Cardiac septum (tissue), 1 donor: ENCODE measurements at places on chromosomes 7 and 10. TPM values are rescaled to one million over a fixed set of nuclear protein-coding genes. Genes with fewer than 3 reads are reported as not detected.

DNA sequence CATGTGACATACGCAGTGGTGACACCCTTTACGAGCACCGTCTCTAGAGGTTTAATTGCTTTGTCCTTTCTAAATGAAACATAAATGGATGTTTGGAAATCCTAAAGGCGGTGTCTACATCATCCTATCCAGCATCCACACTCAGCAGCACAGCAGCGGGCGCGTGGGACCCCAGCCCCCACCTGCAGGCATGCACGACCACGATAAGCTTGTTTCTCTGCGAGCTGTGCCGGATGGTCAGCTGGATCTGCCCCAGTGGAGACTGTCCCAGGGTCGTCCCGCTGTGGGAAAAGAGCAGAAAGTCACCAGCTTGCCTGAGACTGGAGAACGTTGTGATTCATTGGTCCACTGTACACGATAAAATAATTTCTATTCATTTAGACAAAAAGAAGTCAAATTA, 34.2 kb upstream of the NCAPG2 start:
- DNase-seq = no peak

CDK14 gene
- 25.7 TPM for total RNA-seq

ALOX5 gene
- total RNA-seq = 4.9 TPM

GRCh38 chr10:132210766-132211165, 24.0 kb downstream of the DPYSL4 start:
- no peak for DNase-seq

- DNase-seq = no peak
Measured at GRCh38 chr10:99930731-99931550, 78.8 kb downstream of the DNMBP start.

- DNase-seq = no peak
Measured at GRCh38 chr7:156604311-156604710, 36.3 kb upstream of the RNF32 start.

DNA sequence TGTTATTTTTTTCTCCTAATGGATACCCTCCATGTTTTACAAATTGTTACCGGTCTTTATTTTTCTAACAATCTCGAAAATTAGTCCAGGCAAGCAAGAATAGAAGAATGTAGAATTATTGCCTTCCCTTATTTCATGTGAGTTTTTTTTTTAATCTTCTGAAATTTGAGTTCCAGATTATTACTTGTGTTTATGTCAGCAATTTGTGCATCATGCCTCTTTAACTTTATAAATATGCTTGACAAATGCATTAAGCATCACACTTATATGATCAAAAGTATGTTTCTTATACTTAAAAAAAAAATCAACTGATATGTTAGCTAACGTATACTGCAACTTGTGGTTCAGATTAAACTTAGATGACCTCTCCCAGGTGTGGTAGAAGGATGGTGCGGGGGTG, 242.7 kb upstream of the VSTM2A start:
- no peak for DNase-seq

- no peak for DNase-seq
Measured at GRCh38 chr7:118029826-118030422, 154.0 kb upstream of the LSM8 start.

DNA sequence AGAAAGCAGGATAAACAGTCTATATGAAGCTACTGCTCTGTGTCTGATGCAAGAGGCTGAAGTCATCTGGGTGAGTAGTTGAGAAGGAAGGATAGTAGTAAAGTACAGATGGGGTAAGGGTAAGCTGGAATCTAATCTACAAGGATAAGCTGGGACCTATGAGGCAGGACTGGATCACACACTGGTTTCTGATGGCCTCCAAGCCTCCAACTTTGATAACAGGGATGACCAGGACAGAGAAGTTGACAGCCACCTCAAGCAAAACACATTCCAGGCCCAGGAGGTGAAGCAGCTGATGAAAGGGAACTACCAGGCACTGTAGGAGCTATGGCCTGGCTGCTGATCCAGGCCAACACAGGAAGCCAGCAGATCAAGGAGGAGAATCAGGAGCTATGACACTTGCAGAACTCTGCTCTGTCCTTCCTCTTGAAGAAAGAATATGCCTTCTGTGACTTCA, 278.1 kb upstream of the TMEM229A start:
- DNase-seq = no peak

GRCh38 chr7:75920431-75921161, 5.6 kb downstream of the POR start:
- DNase-seq = no peak

GRCh38 chr10:52644373-52645186, 128.0 kb downstream of the MBL2 start:
- no peak for DNase-seq

- no peak for DNase-seq
Measured at GRCh38 chr7:129903935-129904334, 48.8 kb downstream of the UBE2H start.

UCN3 gene
- total RNA-seq = not detected

DNA sequence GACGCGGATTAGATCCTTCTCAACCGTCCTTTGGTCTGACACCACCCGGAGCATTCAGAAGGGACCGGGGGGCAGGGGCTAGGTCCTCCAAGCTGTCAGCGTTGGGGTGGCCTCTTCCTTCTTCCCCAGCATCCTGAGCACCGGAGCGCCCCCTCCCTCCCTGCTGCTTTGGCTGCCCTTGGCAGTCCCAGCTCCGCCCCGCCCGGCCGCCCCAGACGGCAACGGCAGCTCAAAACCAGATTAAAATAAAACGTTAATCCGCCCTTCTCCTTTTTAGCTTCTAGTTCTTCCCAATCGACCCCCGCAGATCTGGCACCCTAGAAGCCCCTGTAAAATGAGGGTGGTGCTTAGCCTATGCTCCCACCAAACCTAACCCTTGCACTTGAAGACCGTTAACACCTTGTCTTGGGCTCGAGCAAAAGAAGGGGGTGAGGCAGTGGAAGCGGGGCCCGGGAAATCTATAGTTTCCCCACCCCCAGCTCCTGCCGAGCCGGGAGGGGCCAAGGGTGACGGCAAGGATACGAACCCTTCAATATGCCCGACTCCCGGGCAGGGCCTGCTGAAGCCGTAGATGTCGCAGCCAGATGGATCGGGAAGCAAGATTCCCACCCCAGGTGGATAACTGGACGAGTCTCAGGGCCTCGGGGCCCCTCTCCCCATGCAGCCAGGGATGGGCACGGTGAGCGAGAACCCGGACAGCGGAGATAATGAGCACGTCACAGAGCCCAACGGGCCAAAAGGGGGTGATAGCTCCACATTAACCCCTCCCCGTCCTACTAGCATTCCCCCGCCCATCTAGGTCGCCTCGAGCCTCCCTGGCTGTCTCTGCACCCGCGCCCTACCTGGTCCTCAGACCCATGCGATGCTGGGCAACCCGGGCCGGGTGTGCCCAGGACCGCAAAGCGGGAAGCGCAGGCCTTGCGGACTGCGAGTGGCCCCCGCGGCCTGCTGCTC, 169.7 kb downstream of the NRF1 start:
- no peak for DNase-seq

GRCh38 chr7:117157241-117158209, 165.3 kb downstream of the WNT2 start:
- DNase-seq = no peak

GRCh38 chr7:49279891-49280290, 355.5 kb downstream of the CDC14C start:
- no peak for DNase-seq

GRCh38 chr10:116798859-116799258, 50.4 kb upstream of the ENO4 start:
- DNase-seq = peak; percentile 39

- DNase-seq = no peak
Measured at GRCh38 chr10:129718548-129719414, 245.3 kb downstream of the EBF3 start.

GSDME gene
- total RNA-seq = 7.5 TPM

CALHM1 gene
- not detected for total RNA-seq

RAMP3 gene
- 52.5 TPM for total RNA-seq

DNA sequence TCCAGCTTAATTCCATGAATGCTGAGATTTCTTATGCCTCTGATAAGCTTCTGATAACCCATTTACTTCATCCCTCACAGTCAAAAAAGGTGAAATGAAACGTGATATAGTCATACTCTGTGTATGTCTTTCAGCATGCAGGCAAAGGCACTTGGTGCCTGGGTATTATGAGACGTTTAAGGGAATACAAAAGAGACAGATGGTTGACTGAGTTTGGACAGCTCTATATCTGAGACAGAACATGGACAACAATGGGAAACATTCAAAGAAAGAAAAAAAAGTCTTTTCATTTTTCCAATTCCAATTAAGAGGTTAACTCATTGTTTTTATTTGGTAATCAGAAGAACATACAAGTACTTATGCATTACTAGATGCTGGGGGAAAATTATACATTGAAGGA, 96.2 kb downstream of the PPP1R17 start:
- DNase-seq = no peak

DNA sequence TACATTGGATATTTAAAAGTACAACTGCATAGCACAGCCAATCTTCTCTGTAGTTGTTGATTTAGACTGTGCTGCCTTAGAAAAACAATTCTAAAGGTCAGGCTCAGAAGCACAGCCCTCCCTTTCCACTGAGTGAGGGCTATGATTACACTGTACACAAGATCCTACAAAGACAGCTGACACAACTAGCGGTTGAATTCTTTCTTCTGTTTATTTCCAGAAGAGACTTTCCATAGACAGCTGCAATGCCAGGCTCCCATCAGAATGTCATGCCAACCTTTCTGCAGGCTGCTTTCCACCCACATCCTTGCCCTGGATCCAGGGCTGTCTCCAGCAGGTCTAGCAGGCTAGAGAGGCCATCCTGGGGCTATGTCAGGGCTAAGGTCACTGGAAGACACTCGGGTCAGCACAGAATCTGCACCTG, 39.3 kb downstream of the FAM13C start:
- no peak for DNase-seq

DNA sequence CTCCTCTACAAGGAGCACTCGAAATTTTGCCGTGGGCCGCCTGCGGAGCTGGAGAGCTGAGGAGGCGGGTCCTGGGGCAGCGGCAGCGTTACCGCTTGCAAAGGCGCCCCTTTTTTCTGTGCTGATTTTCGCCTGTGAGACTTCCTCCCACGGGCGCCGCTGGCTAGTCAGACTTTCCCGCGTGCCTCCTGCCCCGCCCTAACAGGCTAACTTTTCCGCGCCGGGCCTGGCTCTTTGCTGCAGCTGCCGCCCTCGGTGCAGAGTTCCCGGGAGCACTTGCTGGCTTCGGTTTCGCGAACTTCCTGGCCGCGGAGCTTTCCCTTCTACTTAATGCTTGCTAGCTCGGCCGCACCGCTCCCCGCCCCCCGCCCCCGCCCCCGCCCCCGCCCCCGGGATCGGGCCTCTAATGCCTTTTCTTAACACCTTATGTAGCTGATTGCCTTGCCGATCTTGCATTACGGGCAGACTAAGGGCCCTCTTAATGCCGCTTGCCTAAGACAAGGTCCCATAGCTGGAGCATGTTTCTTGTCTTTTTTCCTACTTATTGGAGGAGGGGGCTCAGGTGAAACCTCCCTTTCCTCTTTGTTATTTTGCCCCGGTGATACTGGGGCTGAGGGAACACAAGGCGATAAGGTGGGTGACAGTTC, 37.9 kb upstream of the RASGEF1A start:
- DNase-seq = peak; percentile 91

GRCh38 chr10:7484456-7485243, 73.8 kb upstream of the SFMBT2 start:
- no peak for DNase-seq

- no peak for DNase-seq
Measured at GRCh38 chr10:119283387-119283786, 76.0 kb downstream of the GRK5 start.

DNA sequence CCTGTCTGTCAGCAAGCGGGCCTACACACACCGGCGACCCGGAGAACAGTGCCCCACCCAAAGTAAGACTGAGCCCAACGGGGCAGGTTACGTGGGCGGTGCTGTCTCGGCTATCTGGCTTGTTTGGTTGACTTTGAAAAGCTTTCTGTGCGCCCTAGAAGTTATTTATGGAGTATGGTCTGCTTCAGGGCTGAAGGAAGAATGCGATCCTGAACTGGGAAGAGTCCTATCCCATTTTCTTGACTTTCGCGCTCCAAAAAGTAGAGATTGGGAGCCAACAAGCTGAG, 1.5 kb downstream of the INA start:
- no peak for DNase-seq

CPXM2 gene
- total RNA-seq = 11.2 TPM

FEZF1 gene
- total RNA-seq = 0.13 TPM

COL17A1 gene
- 0.22 TPM for total RNA-seq

GRCh38 chr7:131325179-131325840, 2.4 kb upstream of the MKLN1 start:
- DNase-seq = no peak

DNA sequence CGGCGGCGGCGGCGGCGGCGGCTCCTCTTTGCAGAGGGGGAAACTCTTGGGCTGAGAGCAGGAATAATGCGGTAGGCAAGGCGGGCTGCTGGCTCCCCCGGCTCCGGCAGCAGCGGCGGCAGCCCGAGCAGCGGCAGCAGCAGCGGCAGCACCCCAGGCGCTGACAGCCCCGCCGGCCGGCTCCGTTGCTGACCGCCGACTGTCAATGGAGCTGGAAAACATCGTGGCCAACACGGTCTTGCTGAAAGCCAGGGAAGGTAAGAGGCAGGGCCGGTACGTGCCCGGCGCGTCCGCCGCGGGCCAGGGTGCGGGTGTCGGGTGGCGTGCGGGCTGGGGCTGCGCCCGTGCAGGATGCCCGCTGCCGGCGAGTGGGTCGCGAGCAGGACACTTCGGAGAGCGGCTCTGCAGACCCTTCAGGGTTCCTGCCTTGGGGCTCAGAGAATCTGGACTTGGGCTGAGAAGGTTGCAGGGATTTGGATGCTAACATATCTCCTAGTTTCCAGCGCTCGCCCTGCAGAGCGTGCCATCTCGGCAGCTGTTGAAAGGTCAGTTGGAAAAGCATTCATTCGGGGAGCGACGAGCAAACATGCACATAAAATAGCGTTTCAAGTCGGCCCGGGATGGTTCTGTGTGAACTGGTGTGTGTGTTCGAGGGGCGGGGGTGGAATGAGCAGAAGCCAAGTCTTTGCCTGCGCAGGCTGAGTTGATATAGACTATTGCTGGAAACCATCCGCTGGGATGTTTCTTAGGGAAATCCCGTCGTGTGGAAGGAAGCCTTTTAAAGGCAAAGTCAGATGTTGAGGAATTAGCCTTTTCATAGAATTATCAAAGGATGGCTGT, 562 bp downstream of the GRK5 start:
- DNase-seq = peak; percentile 77

DNA sequence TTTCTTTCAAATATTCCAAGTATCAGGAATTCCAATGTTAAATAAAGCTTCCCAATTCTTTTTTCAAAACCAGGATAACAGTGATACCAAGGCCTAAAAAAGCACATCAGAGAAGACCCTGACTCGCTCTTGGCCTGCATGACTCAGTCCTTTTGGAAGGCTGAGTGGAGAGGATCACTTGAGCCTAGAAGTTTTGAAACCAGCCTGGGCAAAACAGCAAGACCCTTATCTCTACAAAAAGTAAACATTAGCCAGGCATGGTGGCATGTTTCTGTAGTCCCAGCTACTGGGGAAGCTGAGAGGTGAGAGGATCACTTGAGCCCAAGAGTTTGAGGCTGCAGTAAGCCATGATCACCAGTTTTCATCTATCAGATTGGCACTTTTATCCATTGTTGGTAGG, 18.7 kb downstream of the NFE2L3 start:
- no peak for DNase-seq
